NCI-H2029 treated with DMSO at 0.1 percent for 48 hours (cell line): ENCODE measurements at places on chromosomes 3 and 15.
A peak's percentile ranks its signal among the peaks of the same experiment; 100 is the strongest.

- no peak for DNase-seq
These were observed 8.4 kb upstream of the CHRNA3 start for GRCh38 chr15:78629031-78629715.

- DNase-seq, result peak; percentile 5
These were observed 94.1 kb upstream of the STRIT1 start for GRCh38 chr3:155387571-155387970.

GRCh38 chr15:64132217-64132616, 19.3 kb upstream of the SNX22 start:
- DNase-seq, result no peak

- no peak for DNase-seq
These were observed 375.8 kb downstream of the TIGIT start for GRCh38 chr3:114669614-114670013.

DNA sequence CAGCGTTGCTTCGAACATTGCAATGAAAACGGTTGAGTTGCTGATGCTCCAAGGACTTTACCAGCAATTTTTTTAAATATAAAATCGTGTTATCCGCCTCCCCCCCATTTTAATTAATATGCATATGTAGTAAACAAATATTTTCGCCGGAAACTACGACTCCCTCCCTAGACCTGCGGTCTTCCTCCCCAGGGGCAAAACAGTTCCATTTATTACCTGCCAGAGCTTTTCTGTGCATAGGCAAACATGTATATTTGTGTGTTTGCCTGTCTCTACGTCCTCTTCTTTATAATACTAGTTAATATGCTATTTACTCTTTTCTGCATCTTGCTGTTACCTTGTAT, 593 bp upstream of the RSL24D1 start:
- DNase-seq, result no peak

DNA sequence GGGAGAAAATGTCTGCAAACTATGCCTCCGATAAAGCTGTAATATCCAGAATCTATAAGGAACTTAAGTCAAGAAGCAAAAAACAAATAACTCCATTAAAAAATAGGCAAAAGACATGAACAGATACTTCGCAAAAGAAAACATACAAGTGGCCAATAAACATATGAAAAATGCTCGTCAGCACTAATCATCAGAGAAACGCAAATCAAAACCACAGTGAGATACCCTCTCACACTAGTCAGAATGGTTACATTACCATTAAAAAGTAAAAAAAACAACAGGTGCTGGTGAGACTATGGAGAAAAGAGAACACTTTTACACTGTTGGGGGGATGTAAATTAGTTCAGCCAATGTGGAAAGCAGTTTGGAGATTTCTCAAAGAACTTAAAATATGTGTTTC, 498.5 kb upstream of the GRM7 start:
- no peak for DNase-seq

- no peak for DNase-seq
These were observed 81.6 kb downstream of the DNASE1L3 start for GRCh38 chr3:58129041-58129770.

- DNase-seq, result no peak
These were observed 140.0 kb downstream of the CBLB start for GRCh38 chr3:105728771-105729312.

- DNase-seq, result no peak
These were observed 40.2 kb downstream of the MEF2A start for GRCh38 chr15:99605990-99606389.

DNA sequence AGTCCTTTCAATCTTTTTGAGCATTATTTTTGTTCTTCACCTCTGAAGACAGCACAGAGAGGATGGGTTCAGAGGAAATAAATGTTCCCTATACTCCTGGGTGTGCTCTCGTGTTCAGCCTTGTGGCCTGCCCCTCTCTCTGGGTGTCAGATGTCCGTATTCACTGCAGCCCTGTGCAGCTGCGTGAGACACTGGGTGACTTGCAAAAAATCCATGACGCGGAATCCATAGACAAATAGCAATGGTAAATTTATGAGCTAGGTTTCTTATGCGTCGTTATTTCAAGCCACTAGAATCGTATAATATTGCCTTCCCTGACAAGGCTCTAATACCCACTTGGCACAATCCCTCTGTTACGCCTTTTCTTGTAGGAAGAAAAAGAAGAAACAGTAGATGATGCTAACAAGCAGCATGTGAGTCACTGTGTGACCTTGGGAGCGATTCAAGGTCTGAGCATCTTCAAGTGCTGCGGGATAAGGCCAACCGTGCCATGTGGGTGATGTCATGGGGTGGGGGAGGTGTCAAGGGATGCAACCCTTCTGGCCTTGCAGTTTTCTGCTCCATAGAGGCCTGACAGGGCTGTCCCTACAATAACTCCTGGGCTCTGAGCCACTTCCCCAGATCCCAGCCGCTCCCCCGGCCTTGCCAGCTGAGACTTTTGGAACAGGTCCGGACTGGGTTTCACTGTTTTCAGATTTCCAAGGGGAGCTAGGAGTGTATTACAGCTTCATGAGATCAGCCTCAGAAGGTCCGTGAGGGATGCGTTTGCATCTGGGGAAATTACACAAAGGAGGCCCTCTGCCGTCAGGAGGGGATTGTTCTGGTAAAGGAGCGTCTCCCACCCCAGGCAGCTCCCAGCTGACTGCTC, 47.6 kb upstream of the POMGNT2 start:
- no peak for DNase-seq

GRCh38 chr3:151213881-151214280, 10.9 kb upstream of the GPR171 start:
- DNase-seq, result no peak

DNA sequence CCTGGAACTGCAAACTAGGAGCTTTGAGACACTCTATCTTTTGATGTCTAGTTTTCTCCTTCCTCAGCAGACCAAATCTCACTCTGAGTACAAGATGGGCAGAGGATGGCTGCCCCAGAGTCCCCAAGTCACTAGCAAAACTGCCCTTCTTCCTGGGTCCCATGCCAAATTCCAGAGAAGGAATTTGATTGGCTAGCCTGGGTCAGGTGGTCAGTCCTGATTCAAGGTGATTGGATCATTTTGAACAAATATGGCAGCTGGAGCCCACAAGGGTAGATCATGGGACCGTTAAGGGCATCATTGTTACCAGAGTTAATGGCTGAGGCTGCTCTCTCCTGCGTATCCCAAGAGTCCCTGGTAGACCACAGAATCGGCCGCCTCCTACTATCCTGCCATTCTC, 21.7 kb downstream of the SLC6A1 start:
- no peak for DNase-seq

DNA sequence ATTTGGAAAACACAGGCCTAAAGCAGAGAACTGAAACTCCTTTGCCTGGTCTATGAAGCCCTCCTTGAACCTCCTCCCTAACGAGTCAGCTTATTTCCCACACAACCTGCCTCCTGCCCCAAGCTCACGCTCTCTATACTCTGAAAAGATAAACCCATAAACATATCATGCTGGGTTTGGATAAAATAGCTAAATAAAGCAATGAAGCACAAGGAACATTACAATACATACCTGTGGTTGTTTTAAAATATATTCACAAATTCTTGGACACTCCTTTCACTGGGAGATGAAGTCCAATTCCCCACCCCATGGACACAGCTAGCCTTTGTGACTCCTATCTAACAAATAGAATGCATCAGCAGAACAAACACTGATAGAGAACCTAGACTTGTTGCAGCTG, 98.2 kb downstream of the PLCH1 start:
- DNase-seq, result no peak

- no peak for DNase-seq
These were observed 133.8 kb downstream of the PDCD6IP start for GRCh38 chr3:33932010-33932764.

DNA sequence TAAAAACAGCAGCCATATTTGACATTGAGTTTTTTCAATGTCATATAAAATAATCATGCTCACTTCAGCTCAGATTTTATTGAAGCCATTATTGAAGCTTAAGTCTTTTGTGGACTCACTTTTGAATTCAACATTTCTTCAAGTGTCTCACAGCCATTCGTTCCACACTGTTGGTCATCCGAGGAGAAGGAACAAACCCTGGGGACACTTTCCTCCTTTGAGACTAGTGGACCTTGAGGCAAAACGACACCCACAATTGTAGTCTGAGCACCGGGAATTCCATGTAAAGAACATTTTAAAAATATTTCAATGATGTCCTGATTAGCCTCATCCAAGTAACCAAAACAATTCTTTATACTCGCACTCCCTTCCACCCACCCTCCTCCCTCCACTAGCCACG, 174.7 kb downstream of the CD47 start:
- DNase-seq, result no peak

- DNase-seq, result no peak
These were observed 58.3 kb downstream of the NSUN3 start for GRCh38 chr3:94121161-94121560.

- DNase-seq, result no peak
These were observed 386.5 kb downstream of the SHQ1 start for GRCh38 chr3:72461787-72462186.

GRCh38 chr15:32692286-32692685, 25.5 kb upstream of the GREM1 start:
- no peak for DNase-seq

GRCh38 chr15:66953523-66954229, 111.7 kb upstream of the SMAD3 start:
- DNase-seq, result no peak

GRCh38 chr3:16280671-16281070, 15.7 kb downstream of the OXNAD1 start:
- DNase-seq, result no peak

GRCh38 chr15:77646104-77646694, 13.5 kb upstream of the LINGO1 start:
- no peak for DNase-seq

- no peak for DNase-seq
These were observed 2.8 kb upstream of the FAM131A start for GRCh38 chr3:184334470-184335158.

DNA sequence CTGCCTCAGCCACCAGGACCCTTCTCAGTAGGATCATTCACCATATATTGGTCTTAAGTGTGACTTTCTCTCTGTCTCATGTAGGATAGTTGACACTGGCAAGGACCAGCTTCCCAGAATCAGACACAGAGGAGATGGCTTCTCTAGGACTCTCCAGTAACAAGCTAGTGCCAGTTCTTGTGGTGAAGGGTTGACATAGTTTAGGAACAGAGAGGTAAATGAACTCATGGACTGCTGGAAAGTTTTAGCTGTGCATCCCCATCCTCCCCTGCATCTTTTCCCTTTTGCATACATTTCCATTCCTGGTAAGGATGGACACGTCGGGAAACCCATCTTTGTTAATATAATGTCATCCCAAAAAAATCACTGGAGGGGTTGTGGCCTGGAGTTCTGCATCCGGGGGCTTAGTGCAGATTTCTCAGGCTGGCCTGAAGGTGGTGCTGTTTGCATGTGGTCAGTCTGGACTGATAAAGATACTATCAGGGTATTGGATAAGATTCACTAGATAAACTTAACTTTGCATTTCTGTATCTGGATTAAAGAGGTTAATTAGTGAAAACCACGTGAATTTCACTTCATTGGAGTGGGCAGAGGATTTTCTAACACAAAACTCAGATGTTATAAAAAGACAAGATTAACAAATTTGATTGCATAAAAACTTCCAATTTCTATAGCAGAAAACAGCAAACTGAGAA, 110.8 kb downstream of the TBC1D2B start:
- DNase-seq, result no peak

DNA sequence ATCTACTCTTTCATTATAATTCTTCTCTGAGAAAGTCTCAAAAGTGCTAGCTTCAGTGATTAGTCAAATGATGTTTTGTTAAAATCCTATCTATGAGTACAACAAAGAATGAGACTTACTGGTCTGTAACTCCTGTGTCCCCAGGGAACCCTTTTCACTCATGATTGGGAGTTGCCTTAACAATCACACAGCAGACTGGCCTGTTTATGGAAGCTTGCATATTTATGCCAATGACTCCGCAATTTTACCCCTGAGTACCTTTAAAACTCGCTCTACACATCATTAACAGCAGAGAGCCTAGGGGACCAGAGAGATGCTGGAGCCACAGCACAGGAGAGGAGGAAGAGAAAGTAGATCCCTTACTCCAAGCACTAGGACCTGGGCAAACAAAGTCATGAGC, 628.1 kb downstream of the IGSF11 start:
- no peak for DNase-seq

- no peak for DNase-seq
These were observed 20.3 kb upstream of the INSYN1 start for GRCh38 chr15:73773428-73773827.

DNA sequence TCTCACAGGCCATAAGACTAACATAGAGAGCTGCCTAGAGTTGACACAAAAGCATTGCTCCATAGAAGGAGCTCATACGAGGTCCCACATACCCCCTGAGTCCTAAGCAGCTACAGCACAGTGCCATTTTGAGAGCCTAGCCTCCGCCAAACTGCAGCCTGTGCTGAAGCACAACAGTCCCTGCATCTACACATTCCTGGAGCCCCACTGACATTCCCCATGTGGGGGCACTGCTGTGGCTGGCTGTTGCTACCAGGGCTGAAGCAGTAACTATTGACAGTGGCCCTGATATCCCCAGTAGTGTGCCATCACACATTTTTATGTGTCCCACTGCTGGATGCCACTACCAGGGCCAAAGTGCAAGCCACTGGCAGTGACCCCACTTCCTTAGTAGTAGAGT, 80.3 kb downstream of the CERS3 start:
- DNase-seq, result no peak

DNA sequence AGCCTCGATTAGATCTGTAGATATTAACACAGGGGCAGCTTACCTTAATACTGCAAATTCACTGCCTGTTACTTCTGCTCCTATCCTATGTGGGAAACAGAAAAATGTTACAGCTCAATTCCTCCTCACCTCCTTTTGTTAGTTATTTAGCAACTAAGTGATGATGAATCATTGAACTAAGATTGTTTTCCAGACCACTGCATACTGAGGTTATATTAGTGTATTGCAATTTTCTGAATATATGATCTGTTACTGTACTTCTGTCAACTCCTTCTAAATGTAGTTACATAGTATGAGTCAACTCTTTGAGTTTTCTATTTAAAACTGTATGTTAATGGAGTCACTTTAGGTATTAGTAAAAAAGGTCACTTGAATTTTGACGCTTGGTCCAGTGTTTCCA, 331.5 kb upstream of the SLCO3A1 start:
- no peak for DNase-seq

- no peak for DNase-seq
These were observed 95.3 kb upstream of the HES1 start for GRCh38 chr3:194040516-194041273.
